Ureter (tissue), 1 donor: ENCODE measurements at places on chromosomes 6 and 20.

- DNase-seq, result no peak
These were observed 17.5 kb downstream of the PTK7 start for GRCh38 chr6:43093436-43094289.

GRCh38 chr20:17140894-17141293 is 85.9 kb upstream of the PCSK2 start:
- no peak for DNase-seq

- DNase-seq, result no peak
These were observed 191.3 kb downstream of the EPM2A start for GRCh38 chr6:145544041-145544440.

GRCh38 chr20:50746138-50746940 is 15.0 kb downstream of the PARD6B start:
- DNase-seq, result peak; percentile 24

DNA sequence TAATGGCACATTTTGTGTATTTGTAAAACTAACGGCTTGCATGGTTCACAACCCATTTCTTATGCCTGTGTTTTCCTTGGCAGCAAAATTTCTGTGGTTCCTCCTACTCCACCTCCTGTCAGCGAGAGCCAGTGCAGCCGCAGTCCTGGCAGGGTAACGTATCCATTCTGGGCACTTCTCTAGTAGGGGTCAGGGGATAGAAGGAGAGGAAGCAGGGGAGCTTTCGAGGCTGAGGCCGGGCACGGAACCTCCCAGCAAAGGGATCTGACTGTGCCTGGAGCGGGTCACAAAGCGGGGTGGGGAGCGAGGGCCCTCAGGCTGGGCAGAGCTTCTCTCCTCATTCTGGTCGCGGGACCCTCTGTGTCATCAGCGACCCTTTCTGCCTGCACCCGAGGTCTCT is 58.4 kb downstream of the SYTL3 start:
- peak; percentile 63 for DNase-seq

GRCh38 chr6:10410207-10411050 is 4.4 kb downstream of the TFAP2A start:
- no peak for DNase-seq

DNA sequence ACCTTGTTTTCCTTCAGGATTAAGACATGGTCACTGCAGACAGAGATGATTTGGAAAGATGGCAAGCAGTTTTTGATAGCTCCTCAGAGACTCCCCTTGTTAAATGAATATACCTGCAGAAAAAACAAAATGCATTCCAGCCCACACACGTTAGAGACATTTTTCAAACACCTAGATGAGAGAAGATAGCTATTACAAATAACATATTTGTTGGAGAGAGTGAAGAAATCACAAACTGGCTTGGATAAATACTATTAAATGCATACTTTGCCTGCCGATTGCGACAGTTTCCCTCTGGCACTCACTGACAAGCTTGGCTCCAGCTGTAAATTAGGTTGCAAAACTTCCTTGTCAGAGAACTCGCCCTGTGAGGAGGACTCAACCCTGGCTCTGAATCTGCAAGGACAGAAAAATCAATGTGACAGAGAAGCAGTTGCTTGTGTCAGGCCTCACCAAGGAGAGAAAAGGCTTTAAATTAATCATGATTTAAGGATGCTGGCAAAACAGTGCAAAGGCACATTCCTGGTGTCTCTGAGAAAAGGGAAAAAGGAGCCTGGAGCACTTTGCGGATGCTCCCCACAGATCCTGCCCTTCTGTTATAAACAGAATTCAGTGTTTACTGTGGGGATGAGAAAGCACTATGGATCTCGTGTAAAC is 423.7 kb upstream of the MARCKS start:
- DNase-seq, result peak; percentile 79
